ENCODE measurements at places on chromosomes 11 and 22. TPM values are rescaled to one million over a fixed set of nuclear protein-coding genes. Genes with fewer than 3 reads are reported as not detected.

GRCh38 chr22:28547132-28547842 lies 132.4 kb downstream of the TTC28 start:
- no peak overlapping the region for H3K27ac ChIP-seq
- DNase-seq: no peak
- H3K36me3 ChIP-seq: no peaks in the 10 kb centered on the region
- H3K27me3 ChIP-seq: no peaks in the 10 kb centered on the region
- H3K4me3 ChIP-seq: no peak overlapping the region

GRCh38 chr11:40203606-40204005 lies 1255.8 kb downstream of the LRRC4C start:
- no peaks in the 10 kb centered on the region for H3K36me3 ChIP-seq
- DNase-seq: no peak
- H3K27me3 ChIP-seq: no peaks in the 10 kb centered on the region
- H3K4me1 ChIP-seq: no peaks in the 10 kb centered on the region
- no peak overlapping the region for H3K4me3 ChIP-seq

DNA sequence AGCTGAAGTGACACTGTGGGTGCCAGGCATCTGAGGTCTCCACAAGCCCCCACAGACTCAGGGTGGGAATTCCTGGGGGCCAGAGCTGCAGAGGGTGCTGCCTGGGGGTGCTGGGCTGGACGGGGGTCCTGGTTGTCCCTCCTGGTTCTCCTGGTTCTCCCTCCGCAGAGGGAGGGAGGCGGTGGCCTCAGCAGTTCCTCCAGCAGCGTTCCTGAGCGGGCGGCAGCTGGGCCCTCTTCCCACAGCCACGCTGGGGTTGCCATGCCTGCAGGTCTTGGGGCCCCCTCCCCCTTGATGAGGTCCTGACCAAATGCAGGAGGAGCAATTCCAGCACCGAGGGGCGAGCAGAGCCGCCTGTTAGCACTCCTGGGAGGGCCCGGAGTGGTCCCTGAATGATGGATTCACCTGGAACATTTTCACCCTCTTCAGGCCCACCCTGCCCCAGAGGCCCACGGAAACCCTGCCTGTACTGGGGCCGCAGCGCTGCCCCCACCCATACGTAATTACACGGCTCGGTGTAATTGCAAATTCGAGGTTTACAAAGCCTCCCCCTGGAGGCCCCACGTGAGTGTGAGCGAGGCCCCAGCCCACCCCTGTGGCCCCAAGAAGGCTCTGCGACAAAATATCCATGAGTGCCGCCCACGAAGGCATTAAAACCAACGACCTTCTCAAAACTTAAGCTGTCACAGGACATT lies 635 bp downstream of the C11orf21 start:
- peaks cover 43% of the 10 kb centered on the region for H3K4me1 ChIP-seq
- no peaks in the 10 kb centered on the region for H3K36me3 ChIP-seq
- DNase-seq: no peak

The ALDH3B1 gene
- total RNA-seq: 104 TPM

DNA sequence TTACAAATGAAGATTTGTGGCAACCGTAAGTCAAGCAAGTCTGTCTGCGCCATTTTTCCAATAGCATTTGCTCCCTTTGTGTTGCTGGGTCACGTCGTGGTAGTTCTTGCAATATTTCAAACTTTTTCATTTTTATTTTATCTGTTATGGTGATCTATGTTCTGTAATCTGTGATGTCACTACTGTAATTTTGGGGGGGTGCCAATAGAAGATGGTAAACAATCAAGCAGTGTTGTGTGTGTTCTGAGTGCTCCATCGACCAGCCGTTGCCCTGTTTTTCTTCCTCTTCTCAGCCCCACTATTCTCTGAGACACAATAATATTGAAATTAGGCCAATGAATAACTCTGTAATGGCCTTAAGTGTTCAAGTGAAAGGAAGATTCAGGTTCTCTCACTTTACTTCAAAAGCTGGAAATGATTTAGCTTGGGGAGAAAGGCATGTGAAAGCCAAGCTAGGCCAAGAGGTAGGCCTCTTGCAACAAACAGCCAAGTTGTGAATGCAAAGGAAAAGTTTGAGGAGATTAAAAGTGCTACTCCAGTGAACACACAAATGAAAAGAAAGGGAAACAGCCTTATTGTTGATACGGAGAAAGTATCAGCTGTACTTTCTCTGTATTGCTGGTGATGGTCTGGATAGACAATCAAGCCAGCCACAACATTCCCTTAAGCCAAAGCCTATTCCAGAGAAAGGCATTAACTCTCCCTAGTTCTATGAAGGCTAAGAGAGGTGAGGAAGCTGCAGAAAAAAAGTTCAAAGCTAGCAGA lies 7.5 kb downstream of the ZC3H12C start:
- H3K4me3 ChIP-seq: no peak overlapping the region
- H3K4me1 ChIP-seq: no peaks in the 10 kb centered on the region

The MUC6 gene
- 0.09 TPM for total RNA-seq

- no peaks in the 10 kb centered on the region for H3K36me3 ChIP-seq
- H3K4me3 ChIP-seq: no peak overlapping the region
- no peak for DNase-seq
- H3K27me3 ChIP-seq: peaks cover 71% of the 10 kb centered on the region
- no peak overlapping the region for H3K27ac ChIP-seq
Measured at GRCh38 chr22:43892183-43892894, 526 bp upstream of the PNPLA5 start.

DNA sequence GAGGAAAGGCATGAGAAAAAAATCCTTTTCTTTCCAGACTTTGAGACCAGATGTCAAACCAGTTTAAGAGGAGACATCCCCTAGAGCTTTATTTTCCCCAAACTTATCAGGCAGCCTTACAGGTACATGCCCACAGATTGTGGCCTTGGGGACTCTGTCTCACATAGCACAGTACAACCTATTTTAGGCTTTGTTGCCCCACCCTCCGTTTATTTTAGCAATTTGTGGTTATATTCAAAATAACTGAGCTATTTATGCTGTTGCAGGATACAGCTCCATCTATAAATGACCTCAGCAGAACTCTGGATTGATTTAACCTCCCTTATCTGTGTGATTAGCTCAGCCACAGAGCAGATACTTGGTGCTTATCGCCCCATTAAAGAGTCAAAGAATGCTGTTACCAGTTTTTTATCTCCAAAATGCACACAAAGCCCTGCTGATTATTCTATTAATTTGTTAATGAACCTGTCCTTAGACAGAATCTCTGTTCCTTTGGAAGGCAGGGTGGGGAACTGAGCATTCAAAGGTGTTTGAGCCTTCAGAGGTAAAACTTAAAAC lies 525.2 kb downstream of the OPCML start:
- H3K36me3 ChIP-seq: no peaks in the 10 kb centered on the region
- H3K27me3 ChIP-seq: no peaks in the 10 kb centered on the region
- H3K27ac ChIP-seq: no peak overlapping the region
- H3K4me1 ChIP-seq: no peaks in the 10 kb centered on the region
- DNase-seq: no peak

The BTG4 gene
- 0.38 TPM for total RNA-seq

The VPREB1 gene
- total RNA-seq: not detected

- H3K36me3 ChIP-seq: peaks cover 15% of the 10 kb centered on the region
- no peak overlapping the region for H3K27ac ChIP-seq
- H3K27me3 ChIP-seq: no peaks in the 10 kb centered on the region
- H3K4me1 ChIP-seq: no peaks in the 10 kb centered on the region
- no peak overlapping the region for H3K4me3 ChIP-seq
Measured at GRCh38 chr22:19232623-19233022, 54.1 kb upstream of the SLC25A1 start.

The C11orf97 gene
- total RNA-seq: 2.5 TPM

GRCh38 chr11:84580428-84580827 lies 1046.7 kb downstream of the DLG2 start:
- H3K4me3 ChIP-seq: no peak overlapping the region
- no peaks in the 10 kb centered on the region for H3K36me3 ChIP-seq

The DDT gene
- 102 TPM for total RNA-seq

DNA sequence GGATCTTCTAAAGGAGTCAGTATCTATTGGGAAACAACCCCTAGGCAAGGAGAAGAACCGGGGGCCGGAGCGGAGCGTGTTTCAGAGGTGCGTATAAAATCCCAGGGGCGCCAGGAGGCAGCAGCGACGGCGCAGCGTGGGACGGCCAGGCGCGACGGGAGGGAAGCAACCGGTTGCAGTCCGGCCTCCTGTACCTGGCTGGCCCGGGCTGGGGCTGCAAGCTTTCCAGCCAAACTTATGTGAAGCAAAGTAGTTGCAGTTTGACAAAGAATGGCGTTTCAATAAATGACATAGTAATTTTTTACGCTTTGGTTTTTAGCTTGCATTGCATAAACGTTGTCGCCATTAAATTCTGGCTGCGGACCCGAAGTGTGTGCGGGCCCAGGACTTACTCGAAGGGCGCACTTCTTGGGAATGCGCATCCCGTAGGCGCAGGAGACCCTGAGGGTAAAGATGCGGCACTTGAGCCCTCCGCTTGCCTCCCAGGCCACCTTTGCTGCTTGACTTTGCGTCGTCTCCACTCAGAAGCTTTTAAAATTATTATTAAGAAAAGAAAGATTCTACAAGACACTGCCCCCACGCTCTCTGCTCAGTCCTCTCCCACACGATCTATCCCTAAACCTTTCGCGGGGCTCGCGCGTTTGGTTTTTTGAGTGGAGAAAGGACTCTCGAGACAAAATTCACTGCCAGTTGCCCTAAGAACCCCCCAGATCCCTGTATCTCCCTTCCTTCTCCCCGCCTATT lies 1.6 kb upstream of the WT1 start:
- peaks cover 28% of the 10 kb centered on the region for H3K4me1 ChIP-seq
- DNase-seq: no peak
- H3K27me3 ChIP-seq: peaks cover 98% of the 10 kb centered on the region
- H3K27ac ChIP-seq: no peak overlapping the region
- H3K36me3 ChIP-seq: no peaks in the 10 kb centered on the region

DNA sequence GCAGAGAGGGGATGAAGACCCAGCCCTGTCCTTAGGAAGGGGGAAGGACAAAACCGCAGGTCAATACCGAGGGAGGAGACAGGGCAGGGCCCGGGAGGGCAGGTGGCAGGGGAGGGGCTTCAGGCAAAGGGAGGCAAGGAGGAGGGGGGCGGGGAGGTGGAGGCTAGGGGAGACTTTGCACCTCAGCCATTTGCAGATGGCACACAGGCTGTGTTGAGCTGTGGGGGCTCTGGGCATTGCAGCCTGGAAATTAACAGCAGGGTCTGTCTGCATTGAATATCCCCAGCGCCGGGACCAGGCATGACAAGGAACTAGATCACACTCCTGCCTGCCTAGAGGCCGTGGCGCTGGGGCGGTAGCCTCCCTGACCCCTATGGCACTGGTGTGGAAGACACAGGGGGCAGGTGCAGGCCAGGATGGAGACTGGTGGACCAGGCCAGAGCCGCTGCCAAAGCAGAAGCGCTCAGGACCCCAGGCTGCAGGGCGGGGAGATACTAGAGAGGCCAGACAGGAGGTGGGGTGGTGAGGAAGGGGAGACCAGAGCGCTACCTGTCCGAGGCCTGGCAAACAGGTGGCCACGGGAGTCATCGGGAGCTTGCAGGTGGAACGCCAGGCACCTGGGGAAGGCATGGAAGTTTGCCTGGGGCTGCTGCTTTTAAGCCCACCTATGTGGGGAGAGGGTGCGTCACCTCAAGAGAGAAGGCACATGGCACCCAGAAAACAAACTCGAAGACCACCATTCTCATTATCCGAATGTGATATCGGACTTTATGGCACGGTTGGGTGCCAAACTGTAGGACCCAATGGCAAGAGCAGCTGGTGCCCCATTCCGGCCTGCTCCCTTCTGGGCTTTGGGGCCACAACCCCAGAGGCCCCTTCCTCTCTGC lies 11.5 kb downstream of the CBX6 start:
- H3K36me3 ChIP-seq: peaks cover 6% of the 10 kb centered on the region
- peaks cover 4% of the 10 kb centered on the region for H3K27me3 ChIP-seq
- no peak overlapping the region for H3K27ac ChIP-seq
- DNase-seq: no peak
- H3K4me3 ChIP-seq: no peak overlapping the region
- peaks cover 34% of the 10 kb centered on the region for H3K4me1 ChIP-seq

DNA sequence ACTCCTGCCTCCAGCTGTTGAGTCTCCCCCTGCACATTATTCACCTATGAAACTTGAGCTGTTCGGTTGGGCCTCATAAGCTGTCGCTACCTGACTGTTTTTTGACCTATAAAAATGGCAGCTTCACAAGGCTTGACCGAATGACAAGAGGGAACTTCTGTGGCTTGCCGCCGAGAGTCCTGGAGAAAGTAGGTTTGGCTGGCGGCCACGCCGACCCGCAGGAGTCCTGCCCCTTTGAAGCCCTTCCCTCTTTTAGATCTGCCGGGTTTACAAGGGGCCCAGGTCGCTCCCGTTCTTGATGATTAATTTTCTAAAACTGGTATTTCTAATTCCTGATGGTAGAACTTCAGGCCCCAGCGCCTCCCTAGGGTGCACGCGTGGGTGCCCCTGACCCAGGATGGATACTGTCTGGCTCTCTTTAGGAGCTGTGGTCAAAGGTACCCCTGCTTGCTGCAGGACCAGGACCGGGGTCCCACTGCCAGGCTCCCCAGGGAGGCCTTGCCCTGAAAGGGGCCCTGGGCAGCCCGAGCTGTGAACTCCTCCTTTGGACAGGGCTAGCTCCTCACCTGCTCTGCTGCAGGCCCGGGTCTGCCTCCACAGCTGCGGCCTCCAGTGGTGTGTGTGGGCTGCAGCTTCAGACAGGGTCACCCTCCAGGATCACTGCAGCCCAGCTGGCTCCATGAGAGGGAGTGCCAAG lies 171.8 kb downstream of the CTTN start:
- no peaks in the 10 kb centered on the region for H3K36me3 ChIP-seq

The MMP12 gene
- total RNA-seq: 0.27 TPM

DNA sequence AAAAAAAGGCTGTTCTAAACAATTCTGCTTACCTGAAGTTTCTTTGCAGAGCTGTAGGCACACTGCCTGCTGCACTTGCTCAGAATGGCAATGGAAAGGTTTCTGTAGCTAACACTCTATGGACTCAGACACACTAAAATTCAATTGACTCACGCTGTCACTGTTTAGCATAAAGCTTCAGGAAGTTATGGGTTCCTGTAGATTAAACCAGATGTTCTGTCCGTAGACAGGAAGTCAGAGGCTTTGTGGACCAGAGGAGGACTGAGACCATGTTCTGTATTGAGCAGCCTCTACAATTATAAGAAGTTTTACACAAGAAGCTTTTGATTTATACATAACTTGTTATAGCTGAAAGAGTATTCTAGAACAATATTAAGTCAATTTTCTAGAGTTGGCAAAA lies 70.4 kb downstream of the GLYATL1 start:
- peaks cover 10% of the 10 kb centered on the region for H3K4me1 ChIP-seq
- no peak overlapping the region for H3K4me3 ChIP-seq
- no peaks in the 10 kb centered on the region for H3K36me3 ChIP-seq
- H3K27me3 ChIP-seq: no peaks in the 10 kb centered on the region
- DNase-seq: no peak

DNA sequence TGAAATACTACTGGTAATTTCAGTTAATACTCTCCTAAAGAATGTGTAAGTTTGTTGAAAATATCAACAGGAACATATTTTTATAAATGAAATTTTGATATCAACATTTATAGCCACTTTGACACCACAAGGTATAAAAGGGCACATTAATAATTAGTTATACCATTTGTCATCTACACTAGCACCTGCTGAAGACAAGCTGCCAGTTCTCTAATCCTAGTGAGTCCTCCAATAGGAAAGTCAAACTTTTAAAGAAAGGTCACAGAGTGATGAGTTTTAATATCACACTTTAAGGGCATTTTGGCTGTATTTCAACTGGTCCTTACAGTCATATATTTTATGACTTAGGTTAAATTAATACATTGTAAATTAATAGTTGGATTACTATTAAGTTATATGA lies 52.3 kb downstream of the APOL5 start:
- H3K4me3 ChIP-seq: no peak overlapping the region
- no peaks in the 10 kb centered on the region for H3K27me3 ChIP-seq
- no peak overlapping the region for H3K27ac ChIP-seq
- H3K4me1 ChIP-seq: no peaks in the 10 kb centered on the region
- no peaks in the 10 kb centered on the region for H3K36me3 ChIP-seq
